Smooth muscle cell of trachea (primary cell): ENCODE measurements at places on chromosomes 12 and 14. TPM values are rescaled to one million over a fixed set of nuclear protein-coding genes. Genes with fewer than 3 reads are reported as not detected.

SLC8A3 gene
- under 0.01 and 0.33 TPM in 2 replicates for total RNA-seq

GRIN2B gene
- not detected in 2 replicates for total RNA-seq

LRRK2 gene
- 12.1 and 15.3 TPM in 2 replicates for total RNA-seq

DEGS2 gene
- under 0.01 and 1.5 TPM in 2 replicates for total RNA-seq

MIPOL1 gene
- 7.9 and 13.2 TPM in 2 replicates for total RNA-seq

SELPLG gene
- 1.2 and 4.1 TPM in 2 replicates for total RNA-seq

RNU7-1 gene
- total RNA-seq = not detected in 2 replicates

FOXN4 gene
- not detected in 2 replicates for total RNA-seq

GLT1D1 gene
- total RNA-seq = not detected in 2 replicates

TOMM20L gene
- total RNA-seq = not detected in 2 replicates

FLRT2 gene
- 6.4 and 15.5 TPM in 2 replicates for total RNA-seq

MMP17 gene
- 11.2 and 26.1 TPM in 2 replicates for total RNA-seq
